ENCODE measurements at places on chromosomes 5 and 9. TPM values are rescaled to one million over a fixed set of nuclear protein-coding genes. Genes with fewer than 3 reads are reported as not detected.

DNA sequence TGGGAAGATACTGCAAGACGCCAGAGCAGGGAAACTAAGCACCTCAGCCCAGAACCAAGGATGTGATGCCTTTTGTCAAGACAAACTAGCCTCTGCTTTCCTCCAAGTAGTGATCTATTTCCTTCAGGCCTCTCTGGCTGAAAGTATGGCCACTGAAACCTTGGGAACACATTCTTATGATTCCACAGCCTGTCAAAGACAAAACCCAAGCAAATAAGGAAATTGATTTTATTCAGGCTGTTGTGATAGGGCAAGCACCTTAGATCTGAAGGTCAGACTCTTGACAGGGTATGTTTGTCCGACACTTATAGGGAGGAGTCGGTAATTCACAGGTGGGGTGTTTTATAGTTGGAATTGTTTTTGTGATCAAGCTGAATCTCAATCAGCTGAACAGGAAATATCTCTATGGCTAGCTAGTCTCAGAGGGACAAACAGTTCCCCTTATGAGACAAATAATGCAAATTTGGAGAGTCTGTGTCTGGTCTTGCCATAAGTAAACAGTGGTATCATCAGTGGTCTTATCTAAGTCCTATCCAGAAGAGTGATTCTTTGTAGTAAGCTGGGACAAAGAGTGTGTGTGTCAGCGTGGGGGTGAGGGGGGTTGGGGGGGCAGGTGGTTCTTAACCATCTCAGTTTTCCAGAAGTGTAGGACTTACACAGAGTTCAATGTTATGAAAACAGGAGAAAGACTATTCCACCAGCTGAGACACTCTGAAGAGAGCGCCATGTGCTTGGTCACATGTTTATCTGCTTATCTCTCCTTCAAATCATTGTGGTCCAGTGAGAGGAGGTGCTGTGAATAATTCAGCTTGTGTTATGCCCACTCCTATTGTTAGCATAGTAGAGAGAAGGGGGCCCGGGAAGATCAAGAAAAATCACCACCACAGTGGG lies 6.7 kb upstream of the ZCCHC10 start:
- no peak for DNase-seq

GRCh38 chr5:35513612-35514011 lies 104.1 kb upstream of the SPEF2 start:
- DNase-seq: no peak

DNA sequence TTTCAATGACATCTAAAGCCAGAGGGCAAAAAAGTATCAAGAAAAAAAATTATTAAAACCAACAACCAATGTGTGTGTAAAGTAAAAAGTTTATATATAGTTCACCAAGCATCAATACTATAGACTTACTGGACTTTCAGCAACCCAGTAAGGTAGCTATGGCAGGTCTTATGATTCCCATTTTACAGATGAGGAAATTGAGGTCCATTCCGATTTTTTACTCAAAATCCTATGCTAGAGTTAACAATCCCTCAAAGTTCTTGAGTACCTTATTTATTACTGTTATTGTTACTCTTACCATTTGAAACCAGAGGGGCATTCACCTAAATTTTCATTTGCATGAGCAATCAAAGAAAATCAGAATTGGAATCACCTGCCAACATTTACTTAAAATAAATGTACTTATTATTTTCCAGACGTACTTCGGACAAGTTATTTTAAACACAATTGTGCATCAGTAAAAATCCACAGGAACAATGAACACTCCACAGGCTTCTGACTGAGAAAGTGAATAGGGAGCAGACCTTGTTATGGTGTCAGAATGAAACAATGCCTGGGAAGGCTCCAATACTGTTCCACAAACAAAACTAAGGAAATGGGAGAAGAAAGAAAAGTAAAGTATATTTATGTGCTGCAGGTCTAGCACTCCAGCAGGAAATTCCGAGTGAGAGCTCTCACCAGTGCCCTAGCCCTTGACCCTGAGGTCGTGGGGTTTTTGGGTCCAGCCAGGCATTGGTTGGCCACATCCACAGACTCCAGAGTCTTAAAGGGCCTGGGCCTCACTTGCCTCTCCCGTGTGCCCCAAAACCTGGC lies 229.9 kb downstream of the PIK3R1 start:
- no peak for DNase-seq

DNA sequence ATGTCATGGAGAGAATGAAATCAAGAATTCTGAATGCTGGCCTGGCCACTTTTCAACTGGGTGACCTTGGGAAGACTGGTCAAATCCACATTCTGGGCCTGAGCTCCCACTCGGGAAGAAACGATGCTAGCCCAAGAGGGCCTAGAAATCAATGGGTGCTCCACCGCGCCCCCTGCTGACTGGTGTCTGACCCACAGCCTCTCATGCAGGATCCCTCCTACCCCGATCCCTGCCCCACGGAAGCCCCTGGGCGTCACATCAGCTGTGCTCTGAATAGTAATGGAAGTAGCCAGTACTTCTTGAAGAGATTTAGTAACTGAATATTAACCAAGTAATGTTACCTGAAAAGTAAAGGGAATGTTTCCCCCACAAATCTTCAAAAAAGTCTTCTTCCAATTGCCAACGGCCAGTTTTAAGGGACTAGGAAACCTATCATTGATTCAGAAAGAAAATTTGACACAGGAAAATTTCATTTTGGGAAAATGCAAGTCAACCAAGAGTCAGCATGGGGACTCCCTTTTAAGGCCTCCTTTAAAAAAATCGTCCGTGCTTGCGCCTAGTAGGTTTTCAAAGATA lies 43.9 kb downstream of the CRB2 start:
- DNase-seq: no peak

DNA sequence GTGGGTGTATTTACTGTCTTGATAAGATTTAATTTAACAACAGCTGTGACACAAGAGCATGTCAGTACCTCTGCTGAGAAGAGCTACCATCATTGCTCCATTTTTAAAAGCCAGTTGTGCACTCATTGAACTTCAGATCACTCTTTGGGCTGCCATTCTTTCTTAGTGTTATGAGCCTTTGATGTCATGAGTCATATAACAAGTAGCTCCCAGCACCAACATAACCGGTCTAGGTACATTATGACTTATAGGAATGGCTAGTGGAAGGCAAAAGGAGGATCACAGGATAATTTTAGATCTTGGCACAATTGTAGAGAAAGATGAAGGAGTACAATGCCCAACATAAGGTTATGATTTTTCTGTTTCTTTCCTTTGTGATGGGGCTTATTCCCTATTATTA lies 170.8 kb upstream of the FBN2 start:
- no peak for DNase-seq

GRCh38 chr5:37184748-37185364 lies 64.3 kb downstream of the CPLANE1 start:
- no peak for DNase-seq

DNA sequence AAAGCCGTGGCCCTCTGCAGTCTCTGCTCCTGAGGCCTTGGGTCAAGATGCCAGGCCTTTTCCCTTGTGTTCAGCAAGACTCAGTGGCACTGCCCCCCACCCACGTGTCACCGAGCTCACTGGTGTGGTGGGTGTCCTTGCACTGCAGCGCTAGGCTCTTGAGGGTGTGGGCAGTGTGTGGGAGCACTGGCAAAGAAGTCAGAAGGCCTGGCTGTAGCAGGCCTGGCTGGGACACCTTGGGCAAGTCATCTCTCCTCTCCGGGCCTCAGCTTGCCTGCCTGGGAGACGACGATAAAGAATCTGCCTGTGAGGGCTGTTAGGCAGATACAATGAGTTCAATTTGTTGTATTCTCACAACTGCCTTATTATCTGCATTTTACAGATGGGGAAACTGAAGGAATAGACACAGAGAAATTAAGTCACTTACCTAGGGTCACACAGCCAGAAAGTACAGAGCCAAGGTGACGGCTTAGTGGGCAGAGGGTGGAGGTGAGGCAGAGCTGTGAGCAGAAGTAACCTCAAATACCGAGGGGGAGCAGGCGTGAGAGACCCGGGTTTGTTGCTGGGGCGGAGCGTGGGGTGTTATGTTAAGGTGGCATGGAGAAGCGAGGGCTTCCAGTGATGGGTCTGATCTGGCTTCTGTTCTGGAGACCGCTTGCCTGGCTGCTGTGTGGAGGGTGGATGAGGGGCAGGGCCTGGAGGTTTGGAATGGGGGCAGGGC lies 1.4 kb downstream of the TSPAN17 start:
- DNase-seq: no peak

DNA sequence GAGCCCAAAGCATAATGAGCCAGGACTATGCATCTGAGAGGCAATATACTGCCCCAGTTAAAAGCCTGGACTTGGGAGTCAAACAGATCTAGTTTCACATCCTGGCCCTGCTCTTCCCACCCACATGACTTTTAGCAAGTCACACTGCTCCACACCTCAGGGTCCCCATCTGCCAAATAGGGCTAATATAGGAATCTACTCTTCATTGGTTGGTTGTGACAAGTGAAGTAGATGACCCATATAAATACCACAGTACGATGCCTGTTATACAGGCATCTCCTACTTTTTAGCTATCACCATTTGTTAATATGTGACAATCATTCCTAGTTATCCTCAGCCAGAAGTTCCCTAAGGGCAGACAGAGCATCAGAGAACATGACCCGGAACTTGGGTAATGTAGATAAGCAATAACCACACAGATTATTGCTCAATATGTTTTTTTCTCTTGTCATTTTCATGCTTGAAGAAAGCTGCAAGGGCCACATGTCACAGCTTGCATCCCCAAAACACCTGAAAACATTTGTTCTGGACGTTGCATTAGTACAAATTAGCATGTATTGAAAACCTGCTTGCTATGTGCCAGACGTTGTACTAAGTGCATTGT lies 20.4 kb downstream of the ADAM19 start:
- no peak for DNase-seq

GRCh38 chr5:108181975-108182374 lies 199.9 kb downstream of the FBXL17 start:
- no peak for DNase-seq

GRCh38 chr9:93577078-93577974 lies 942 bp downstream of the PHF2 start:
- DNase-seq: no peak

The GPR150 gene
- not detected for polyA plus RNA-seq

GRCh38 chr9:70262948-70263347 lies 4.2 kb downstream of the SMC5 start:
- no peak for DNase-seq

The C5orf52 gene
- polyA plus RNA-seq: not detected

The SLC36A2 gene
- polyA plus RNA-seq: 0.09 TPM

The UBE2D2 gene
- polyA plus RNA-seq: 139 TPM

The GFI1B gene
- 1.3 TPM for polyA plus RNA-seq

- no peak for DNase-seq
Observed at GRCh38 chr5:53323943-53324642, 156.3 kb upstream of the FST start.

The CDKN2B gene
- 0.15 TPM for polyA plus RNA-seq

The NUTM2G gene
- polyA plus RNA-seq: 0.92 TPM

DNA sequence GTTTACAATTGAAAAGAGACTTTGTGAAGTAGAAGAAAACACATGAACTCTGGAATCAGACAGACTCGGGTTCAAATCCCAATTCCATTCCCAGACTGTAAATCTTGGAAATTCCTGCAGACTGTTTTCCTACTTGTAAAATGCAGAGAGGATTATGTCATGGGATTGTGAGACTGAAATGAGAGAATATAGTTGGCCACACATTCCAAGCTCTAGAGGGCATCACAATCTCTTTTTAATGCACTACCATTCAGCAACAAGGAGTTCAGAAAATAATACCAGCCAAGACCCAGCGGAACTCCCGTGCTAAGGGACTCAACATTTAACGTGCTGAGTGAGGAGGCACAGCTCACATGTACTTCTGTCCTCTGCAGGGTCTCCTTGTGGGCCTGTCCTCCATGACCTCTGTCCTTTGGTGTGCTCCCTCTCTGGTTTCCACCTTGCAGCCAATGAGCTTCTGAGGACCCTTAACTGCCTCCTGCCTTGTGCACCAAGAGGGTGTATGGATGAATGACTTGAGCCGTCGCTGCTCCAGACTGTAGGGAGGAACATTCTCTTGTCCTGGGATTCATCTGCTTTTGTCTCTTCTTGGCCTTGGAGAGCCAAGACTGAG lies 263.5 kb downstream of the NTRK2 start:
- DNase-seq: no peak

The ASPN gene
- polyA plus RNA-seq: 13.9 TPM

GRCh38 chr9:15714746-15715145 lies 161.9 kb downstream of the CCDC171 start:
- no peak for DNase-seq

The FOXD4L5 gene
- polyA plus RNA-seq: 0.46 TPM

DNA sequence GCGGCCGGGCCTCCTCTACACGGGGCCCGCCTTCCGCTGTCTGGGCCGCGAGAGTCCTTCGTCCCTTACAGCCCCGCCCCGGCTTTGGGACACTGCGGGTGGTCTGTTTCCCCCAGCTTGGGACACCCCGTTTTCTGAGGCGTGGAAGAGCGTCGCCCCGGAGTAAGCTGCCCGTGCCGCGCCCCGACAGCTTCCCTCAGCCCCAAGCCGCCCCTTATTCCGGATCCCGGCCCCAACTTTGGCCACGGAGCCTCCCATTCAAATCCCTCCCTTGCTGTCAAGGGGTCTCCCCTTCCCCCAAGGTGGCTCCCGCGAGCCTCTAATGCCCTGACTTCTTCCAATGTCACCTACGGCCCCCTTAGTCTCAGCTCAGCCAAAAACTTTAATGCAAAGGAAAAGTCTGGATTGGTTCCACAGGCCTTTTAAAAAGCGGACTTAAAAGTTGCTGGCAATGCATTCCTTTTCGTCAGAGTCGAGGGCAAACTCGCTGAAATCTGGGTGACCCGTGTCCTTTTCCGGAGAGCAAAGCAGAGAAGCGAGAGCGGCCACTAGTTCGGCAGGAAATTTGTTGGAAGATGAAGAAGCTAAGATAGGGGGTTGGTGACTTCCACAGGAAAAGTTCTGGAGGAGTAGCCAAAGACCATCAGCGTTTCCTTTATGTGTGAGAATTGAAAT lies 19.8 kb downstream of the EXOSC2 start:
- DNase-seq: no peak

The KIF4B gene
- polyA plus RNA-seq: 0.24 TPM

DNA sequence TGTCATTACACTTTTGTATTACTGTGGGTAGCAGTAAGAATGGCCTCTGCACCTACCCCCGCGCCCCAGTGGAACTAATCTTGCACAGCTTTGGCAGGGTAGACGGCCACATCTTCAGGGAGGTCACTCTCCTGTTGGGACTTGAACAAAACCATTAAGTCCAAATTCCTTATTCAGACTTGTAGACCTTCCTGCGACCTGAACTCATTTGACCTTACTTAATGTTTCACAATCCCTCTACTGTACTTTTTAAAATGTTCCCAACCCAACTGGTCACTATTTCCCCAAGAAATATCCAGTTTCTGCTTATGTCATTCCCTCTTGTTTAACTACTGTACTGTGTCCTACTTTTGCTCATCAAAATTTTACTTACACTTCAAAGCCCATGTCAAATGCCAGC lies 5.3 kb upstream of the FAM120AOS start:
- DNase-seq: no peak

The NDUFA8 gene
- 51.7 TPM for polyA plus RNA-seq
